NCI-H2227 treated with DMSO at 0.1 percent for 48 hours (cell line): ENCODE measurements at places on chromosomes 11 and 22.

GRCh38 chr11:116703421-116703820, 69.4 kb downstream of the BUD13 start:
- peak; percentile 37 for DNase-seq

DNA sequence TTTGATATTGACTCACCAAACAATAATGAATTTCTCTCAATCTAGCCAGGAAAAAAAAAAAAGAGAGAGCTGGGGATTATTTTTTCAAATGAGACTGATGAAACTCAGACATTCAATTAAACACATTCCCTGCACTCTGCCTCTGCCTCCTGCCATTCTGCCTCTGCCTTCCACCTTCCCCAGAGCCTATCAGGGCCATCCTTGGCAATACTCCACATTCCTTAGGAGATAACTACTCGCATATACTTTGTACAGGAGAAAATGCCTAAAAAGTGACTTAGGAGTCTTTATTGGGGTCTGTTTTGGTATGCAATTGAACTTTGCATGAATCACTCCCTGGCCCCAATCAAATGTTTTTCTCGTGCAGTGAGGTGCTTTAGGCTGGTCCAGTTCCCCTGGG, 246.6 kb upstream of the PLET1 start:
- DNase-seq, result no peak

DNA sequence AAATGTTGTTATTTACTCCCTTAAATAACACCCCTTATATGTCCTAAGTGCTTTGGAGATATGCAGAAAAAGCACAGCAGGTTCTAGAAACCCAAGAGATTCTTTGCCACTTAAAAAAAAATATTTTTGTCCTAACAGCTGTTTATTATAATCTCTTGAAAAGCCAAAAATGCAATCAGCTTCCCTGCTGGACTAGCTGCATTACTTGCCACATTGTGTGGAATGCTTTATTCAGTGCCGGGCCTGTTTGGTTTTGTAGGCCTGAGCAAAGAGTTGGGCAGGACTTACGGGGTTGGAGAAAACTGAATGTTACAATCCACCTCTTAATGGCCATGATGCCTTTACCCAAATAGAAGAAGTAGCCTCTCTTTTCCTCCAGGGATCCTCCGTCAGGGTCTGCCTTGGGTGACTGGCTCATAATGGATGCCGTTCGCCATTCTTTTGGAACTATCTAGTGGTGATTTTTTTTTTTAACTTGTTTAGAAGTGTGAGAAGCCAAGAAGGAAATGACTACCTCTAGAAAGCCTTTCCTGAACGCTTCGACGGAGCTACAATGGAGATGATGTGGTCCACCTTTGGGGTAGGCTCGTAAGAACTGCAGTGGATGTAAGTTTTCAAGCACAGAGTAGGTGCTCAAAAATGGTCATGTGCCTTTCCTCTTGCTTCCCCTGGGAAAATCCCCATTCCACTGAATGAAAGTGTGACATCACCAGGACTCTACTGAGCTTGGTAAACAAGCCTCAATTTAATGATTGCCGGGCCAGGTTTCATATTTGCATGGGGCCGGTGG, 241.3 kb upstream of the NCAM1 start:
- no peak for DNase-seq

DNA sequence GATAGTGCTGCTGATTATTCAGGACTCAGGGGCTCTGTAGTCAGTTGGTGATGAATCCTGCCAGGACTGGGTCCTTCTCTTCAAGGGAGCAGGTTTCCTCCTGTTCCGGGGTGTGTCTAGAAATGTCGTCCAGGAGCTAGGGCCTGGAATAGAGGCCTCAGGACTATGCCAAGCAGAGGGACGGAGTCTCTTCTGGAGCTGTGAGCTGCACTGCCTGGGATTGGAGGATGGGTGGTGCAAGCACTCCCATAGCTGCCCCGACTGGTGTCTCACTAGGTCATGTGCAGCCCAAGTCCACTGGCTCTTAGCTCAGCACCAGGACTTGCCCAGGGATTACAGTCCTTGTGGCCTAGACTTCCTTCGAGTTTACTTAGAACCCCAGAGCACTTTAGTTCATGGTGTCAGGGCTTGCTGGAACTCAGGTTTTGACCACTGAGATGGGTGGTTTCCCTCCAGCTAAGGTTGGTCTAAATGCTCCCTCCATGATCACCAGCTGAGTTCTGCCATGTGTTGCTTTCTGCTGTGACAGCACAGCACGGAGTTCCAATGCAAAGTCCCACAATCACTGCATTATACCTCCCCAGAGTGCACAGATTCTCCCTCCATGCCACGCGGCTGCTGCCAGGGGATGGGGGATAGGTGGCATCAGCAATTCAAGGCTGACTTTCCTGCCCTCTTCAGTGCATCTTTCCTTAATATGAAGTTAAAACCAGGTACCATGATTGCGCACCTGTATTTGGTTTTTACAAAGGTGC, 42.6 kb upstream of the SHANK2 start:
- DNase-seq, result no peak

DNA sequence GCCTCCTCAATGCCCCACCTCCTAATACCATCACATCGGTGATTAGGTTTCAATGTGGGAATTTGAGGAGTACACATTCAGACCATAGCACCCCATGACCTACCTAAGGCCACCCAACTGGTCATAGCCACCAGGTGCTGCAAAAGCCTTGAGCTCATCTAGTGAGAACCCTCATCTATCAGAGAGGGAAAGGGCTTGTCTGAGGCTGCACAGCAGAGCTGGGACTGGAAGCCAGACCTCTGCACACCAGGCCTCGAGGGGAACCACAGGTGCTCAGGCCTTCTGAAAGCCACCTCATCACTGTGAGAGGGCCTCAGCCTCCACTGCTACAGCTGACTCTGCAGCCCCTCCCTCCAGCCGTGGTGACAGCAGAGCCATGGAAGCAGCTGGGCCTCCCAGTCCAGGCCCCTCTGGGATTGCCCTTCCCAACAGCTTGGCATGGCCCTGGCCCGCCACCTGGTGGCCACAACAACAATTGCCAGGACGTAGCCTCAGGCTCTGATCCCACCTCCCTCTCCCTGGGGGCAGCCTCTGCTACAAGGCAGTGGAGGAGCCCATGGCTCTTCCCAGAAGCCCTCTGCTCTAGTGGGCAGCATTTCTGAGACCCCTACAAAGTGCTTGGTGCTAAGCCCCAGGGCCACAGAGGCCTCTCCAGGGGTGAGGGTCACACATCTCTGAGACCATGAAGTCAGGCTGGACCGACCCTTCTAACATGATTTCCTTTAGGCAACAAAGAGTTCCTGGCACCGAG, 41.0 kb upstream of the PRDM11 start:
- DNase-seq, result peak; percentile 69

GRCh38 chr11:2945031-2945756, 16.0 kb upstream of the PHLDA2 start:
- DNase-seq, result peak; percentile 9

DNA sequence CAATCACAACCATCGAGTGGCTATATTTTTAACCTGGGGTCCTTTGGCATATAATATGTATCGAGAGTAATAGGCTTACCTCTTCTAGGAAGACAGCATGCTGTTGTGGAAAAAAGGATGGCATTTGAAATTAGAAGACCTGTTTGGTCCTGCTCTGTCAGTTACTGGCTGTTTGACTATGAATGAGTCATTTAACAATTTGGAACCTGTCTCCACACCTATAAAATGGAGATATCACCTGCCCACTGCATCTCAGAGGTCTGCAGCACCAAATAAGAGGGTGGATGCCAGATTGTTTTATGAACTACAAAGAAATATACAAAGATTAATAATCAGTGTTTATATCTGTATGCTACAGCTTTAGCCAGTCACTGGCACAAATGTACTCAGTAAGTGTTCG, 60.8 kb downstream of the SLC25A17 start:
- DNase-seq, result no peak

- no peak for DNase-seq
These were observed 80.8 kb downstream of the SGSM3 start for GRCh38 chr22:40451210-40451609.

DNA sequence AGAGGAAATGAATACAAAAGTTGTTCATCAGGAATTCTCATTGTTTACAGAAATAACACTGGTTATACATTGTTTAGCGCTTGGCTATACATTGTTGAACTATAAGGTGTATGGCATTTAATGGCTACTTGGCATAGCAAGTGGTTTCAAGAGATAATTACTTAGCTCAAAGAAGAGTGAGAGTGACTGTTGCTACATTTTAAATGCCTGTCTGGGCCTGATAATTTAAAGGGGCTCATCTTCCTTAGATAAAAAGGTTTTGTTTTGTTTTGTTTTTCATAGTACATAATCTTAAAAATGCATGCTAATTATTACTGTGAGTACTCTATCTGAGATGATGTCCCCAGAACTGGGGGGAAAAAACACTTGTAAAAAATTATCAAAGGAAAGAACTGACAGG, 1.5 kb upstream of the SMPD1 start:
- no peak for DNase-seq

DNA sequence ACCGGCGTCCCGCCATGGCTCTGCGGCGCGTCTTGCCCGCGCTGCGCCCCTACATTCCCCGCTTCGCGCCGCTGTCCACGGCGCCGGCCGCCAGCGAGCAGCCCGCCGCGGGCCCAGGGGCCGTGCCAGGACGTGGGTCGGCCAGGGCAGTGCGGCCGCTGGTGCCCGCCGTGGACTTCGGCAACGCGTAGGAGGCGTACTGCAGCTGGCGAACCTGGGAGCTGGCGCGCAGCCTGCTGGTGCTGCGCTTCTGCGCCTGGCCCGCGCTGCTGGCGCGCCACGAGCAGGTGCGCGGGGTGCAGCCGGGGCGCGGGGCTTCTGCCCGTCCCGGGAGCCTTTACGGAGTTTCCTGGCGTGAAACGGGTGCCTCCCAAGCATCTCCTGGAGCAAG, 20.1 kb downstream of the DGCR6L start:
- DNase-seq, result peak; percentile 53

DNA sequence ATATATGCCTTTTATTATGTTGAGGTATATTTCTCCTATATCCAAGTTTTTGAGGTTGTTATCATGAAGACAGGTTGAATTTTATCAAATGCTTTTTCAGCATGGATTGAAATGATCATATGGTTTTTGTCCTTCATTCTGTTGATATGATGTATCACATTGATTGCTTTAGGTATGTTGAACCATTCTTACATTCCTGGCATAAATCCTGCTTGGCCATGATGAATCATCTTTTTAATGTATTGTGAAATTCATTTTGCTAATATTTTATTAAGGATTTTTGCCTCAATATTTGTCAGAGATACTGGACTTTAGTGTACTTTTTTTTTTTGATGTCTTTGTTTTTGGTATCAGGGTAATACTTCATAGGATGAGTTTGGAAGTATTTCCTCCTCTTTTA, 283.8 kb upstream of the C11orf87 start:
- DNase-seq, result no peak

GRCh38 chr11:79314906-79315689, 125.7 kb downstream of the TENM4 start:
- no peak for DNase-seq

DNA sequence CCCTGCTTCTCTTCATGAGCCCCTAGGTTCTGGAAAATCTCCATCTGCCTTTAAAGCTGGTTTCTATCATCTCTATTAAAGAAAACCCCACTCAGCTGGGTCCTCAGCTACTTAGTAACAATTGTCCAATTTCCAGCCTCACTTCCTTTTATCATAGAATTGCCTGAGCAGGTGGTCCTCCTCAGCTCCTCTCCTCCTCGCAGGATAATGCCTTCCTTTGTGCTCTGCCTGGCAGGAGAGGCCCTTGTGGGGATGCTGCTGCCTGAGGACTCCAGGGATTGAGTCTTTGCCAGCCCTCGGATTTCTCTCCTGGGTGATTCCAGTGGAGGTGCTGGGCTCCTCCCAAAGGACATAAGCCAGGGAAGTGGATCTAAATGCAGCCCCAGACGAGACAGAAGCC, 448.3 kb downstream of the INSC start:
- peak; percentile 55 for DNase-seq

- DNase-seq, result no peak
These were observed 9.5 kb downstream of the VPS37C start for GRCh38 chr11:61151545-61152252.

DNA sequence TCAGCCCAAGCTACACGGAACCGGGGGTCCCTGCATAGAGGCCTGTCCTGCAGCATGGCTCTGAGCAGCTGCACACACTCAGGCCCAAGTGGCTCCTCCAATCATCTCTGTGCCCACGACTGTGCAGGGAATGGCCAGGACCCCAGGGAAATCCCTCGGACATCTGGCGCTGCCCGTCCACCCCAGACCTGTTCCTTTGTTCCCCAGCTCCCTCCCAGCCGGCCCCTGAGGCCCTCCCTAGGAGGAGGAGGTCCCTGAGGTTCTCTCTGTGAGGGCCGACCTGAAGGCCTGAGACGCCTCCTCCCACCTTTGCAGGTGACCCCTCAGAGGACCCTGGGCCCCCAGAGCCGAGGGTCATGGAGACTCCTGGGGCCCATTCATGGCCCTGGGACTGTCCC, 1.1 kb downstream of the MLC1 start:
- DNase-seq, result no peak

DNA sequence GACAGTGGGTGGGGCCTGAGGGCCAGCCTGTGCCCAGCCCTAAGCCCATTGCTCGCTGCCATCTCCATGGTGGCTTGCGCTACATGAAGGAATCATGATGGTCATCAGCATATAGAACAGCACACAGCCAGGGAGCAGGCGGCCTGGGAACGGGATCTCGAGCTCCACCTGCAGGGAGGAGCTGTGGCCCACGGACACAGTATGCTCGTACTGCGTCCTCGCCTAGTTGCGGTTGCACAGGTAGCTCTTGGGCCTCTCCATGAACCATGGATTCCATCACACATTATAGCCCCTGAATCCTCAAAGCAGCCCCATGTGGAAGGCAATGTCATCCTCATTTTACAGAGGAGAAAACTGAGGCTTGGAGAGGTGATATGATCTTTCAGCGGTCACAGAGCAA, 15.1 kb downstream of the SEC14L4 start:
- no peak for DNase-seq

GRCh38 chr11:65165410-65166317, 4.4 kb upstream of the SPDYC start:
- no peak for DNase-seq

- no peak for DNase-seq
These were observed 1506.8 kb downstream of the BRD1 start for GRCh38 chr22:48320683-48321451.

- no peak for DNase-seq
These were observed 146.3 kb upstream of the ARHGAP20 start for GRCh38 chr11:110858547-110858921.

GRCh38 chr11:128457874-128458273, 129.5 kb downstream of the ETS1 start:
- DNase-seq, result no peak

GRCh38 chr11:90274362-90274761, 51.5 kb upstream of the CHORDC1 start:
- no peak for DNase-seq

- DNase-seq, result no peak
These were observed 1.4 kb upstream of the INPP5J start for GRCh38 chr22:31121403-31121802.

DNA sequence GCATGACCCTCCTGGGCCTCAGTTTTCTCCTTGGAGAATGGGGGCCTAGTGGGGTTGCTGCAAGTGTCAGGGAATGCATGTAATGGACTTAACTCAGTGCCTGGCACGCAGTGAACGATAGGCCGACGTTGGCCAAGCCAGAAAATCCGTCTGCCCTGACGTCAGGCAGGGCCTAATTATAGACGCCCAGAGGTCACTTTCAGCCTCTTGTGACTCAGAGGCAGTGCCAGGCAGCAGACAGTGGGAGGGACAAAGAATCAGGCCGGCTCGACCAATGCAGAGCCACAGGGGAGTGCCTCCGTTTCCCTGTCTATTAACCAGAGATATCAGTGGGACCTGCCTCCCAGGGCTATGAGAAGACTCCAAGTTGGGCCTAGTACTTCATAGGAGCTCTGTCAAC, 115.0 kb downstream of the MN1 start:
- no peak for DNase-seq

- DNase-seq, result no peak
These were observed 197.8 kb downstream of the MN1 start for GRCh38 chr22:27603800-27604144.

- no peak for DNase-seq
These were observed 47.7 kb downstream of the C11orf58 start for GRCh38 chr11:16786131-16786530.
